ENCODE measurements at places on chromosomes 3 and 15.

DNA sequence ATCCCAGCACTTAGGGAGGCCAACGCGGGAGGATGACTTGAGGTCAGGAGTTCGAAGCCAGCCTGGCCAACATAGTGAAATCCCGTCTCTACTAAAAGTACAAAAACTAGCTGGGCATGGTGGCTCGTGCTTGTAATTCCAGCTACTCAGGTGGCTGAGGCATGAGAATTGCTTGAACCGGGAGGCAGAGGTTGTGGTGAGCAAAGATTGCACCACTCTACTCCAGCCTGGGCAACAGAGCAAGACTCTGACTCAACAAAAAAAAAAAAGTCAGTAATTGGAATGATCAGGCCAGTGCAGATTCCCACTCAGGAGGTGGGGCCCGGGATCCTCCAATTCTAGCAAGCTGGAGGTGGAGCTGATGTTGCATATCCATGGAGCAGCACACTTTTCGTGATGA lies 5.6 kb downstream of the CFAP92 start:
- no peak for DNase-seq

GRCh38 chr3:38157595-38157994 lies 7.7 kb upstream of the OXSR1 start:
- DNase-seq, result no peak

- no peak for DNase-seq
These were observed 212.5 kb downstream of the EPHB1 start for GRCh38 chr3:135007607-135008006.

DNA sequence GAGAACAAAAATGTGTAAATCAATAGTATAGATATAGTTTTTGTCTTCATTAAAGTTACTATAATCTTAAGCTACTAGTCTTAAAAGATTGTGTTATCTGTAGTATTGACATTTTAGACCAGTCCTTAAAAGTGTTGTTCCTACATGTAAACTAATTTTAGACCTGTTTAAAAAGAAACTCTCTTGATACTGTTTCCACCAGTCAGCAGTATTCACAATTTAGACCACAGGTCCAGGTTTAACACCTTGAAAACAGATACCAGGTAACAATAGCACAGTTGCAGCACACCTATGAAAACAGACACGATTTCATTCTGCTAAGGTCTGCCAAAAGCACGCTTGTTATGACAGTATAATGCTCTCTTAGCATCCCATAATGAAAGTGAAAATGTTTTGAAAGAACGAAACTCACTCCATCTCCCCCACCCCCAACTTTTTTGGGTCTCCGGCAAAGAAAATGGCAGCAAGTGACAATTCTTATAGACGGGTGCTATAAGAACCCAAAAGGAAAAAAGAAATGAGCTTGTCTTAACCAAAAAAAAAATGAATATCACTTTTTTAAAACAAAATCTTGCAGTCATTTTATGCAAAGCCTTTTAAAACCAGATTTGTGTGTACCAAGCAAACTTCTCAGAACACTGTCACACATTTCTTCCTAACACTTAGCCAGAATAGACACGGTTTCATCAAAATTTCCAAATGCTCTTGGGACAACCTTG lies 1.6 kb downstream of the EIF4E3 start:
- DNase-seq, result peak; percentile 65

GRCh38 chr3:85846940-85847339 lies 888.2 kb downstream of the CADM2 start:
- no peak for DNase-seq

GRCh38 chr3:8212794-8213193 lies 288.8 kb upstream of the LMCD1 start:
- DNase-seq, result no peak

DNA sequence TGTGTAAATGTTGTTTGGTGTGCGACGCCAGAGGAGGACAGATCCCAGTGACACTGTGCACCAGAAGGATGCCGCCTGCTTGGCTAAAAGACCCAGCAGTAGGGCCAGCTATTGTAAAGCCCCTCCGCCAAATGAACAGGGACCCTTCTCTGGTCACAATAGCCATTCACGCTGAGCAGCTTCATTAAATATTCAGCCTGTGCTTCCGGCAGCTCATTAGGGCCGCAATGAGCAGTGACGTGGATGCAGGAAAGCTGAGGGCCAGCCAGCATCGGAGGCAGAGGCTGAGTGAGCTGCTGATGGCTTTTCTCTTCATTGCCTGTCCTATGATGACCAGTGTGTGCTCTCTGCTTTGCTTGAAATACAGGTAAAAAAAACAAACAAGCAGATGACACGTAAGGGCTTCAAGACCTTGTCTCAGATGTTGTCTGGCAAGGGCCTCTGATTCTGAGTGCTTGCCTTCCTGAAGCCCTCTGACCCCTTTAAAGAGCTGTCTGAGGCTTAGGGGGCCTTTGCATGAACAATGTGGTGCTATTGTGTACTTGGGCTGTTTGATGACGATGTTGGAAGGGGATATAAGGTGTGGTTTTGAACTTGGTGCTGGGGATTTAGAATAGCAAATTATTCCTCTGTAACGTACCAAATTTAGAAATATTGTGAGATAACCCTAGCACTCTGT lies 130.4 kb downstream of the FEZF2 start:
- DNase-seq, result no peak

DNA sequence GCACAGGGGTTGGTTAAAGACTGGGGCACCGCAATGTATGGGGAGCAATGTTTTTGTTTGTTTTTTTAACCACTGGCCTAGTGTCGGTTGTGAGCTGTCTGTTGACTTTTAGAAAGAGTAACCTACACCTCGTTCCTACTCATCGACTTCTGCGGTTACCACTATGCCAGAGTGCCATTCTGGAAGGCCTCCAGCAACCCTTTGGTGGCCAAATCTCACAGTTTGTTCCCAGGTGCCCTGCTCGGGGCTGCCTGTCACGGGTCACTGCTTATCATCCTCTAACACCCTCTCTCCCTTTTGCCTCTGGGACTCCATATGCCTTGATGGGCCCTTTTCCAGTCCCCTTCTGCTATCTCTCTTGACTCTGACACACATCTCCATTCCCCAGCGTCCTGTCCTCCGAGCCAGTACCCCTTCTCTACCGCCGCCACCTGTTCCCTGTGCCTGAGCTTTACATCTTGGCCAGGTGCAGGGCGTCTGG lies 290.4 kb upstream of the C2CD4B start:
- DNase-seq, result no peak

DNA sequence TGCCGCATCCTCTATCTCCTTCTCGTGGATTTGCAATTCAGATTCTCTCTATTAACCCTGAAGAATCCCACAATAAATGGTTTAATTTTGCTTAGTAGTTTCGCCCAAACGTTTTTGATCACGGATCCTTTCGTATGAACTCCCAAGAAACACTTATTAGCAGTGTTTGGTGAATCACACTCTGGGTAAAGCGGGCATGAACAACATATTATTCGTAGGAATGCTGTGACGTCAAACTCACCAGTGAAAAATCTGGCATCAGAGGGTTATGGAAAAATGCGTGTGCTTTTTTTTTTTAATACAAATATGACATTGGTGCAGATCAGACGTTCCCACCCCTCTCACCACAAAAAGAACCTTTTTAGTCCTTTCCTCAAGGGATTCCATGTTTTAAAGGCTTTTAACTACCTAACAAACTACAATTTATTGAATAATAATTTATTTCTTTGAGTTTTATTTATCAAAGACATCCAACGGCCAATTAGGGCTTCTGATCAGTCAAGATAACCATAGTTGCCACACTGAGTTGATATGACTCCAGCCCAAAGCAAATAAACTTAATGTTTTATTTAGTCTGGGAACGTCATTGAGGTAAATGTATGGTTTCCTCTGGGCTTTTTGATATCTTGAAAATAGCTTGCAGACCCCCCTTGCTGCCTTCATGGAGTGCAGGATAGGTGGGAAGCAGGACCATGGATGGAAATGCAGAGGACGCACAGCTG lies 45.5 kb upstream of the CGNL1 start:
- no peak for DNase-seq

DNA sequence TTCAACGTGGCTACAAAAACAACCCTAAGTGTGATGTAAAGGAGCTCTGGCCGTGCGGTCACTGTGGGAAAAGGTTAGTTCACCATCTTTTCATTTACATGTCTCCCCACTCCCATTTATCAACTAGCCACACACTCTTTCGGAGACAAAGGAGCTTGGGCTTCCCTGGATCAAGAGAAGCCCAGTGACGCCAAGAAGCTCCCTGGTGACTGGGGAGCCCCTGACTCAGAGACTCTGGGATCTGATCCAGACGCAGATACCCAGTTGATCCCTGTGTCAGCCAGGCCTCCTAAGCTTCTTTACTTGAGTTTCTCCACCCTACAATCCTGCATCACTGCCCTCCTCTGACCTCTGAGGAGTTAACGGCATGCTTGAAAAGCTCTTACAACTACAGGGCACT lies 43.9 kb downstream of the HEG1 start:
- DNase-seq, result no peak

GRCh38 chr15:78642331-78642730 lies 1.3 kb upstream of the CHRNB4 start:
- DNase-seq, result no peak

Measured in CD4-positive, alpha-beta memory T cell (primary cell).